Fibroblast of skin of left quadriceps (primary cell): ENCODE measurements at places on chromosomes 5 and 9.

GRCh38 chr9:133946840-133947486 is 45.2 kb downstream of the VAV2 start:
- DNase-seq: no peak

DNA sequence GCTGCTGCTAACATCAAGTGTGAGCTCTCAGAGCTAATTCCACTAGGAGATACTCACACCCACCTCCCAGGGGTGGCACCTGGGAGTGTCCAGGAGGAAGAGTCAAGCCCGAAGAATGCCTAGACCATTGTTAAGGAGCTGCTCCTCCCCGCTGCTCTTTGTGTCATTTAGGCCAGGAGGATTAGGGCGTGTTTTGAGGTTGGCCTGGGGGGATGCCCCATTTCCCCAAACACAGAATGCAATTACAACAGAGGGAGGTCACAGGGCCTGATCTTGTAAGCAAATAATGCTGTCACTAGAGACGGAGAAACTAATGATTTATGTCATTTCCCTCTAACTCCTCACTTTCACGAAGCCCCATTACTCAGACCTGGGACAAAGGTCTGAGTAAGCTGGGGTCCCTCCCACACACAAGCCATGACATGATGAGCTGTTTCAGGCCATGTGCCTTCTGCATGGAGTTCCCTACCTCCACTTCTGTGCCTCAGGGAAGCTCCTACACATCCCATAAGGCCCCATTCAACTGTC is 312.5 kb downstream of the ACTL7B start:
- DNase-seq: no peak

DNA sequence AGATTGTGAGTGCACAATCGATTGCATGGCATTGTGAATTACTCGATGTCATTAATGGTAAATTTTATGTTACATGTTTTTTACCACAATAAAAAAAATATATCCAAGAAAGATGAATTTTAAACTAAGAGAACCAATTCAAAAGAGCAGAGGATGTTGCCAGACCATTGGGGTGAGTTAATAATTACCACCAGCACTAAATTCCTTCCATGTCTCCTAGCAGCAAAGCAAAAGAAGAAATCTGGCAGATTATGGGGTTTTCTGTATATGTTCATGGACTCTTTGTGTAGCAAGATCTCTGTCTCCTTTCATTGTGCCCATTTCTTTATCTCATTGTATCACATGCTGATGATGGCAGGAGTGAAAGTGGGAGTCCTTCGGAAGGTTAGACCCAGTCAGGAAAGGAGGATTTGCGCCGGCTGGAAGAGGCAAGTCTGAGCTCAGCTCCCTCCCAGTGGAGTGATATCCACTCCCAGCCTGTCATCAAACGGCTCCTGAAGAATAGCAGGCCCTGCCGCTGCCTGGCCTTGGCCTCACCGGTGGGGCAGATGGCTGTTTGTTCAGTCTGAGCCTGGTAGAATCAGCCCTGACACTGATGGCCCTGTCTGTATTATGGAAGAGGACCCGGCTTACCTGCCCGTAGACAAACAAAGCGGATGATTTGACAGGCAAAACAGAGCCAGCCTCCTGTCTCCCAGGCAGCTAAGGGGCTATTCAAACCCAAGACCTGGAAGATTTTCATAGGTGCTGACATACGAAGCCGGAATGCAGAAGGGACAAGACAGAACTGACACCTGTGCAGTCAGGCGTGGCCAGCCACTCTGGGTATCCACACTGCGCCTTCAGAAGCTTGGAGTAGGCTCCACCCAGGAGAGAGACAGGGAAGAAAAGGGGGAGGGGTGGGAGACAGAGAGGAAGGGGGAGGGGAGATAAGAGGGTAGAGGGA is 21.9 kb upstream of the FOXE1 start:
- DNase-seq: no peak

GRCh38 chr5:18605186-18605585 is 970.9 kb downstream of the TAF11L14 start:
- no peak for DNase-seq

DNA sequence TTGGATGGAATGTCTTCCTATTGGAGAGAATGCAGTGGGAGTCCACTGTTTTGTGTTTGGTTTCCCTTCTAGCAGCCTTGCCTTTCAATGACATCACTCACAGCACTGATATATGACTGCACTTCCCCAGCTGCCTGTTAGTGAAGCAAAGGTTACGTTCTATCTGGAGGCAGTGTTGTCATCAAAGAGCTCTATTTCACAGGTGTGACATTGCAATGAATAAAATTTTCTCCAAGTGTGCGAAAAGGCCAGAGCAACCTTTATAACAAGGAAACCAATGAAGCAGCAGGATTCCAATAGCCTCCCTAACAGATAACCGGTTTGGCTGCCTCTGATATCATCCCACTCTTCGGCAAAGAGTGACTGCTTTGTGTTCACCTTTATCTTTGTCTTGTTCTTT is 523.5 kb upstream of the ZNF608 start:
- no peak for DNase-seq

DNA sequence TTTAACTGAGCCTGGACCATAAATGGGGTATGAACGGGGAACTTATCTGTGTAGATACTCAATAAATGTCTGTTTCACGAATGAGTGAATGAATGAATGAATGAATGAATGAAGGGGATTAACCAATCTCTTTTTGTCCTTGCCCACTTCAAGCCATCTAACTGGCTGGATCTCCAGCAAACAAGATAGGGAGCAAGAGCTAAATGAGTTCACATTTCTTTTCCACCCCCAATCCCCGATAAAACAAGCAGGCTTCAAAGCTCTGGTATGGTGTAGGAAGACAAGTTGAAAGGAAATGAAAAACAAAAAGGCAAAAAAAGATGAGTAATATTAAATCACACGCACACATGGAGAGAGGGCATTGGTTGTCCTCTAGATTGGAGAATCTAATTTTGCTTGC is 84.0 kb downstream of the CMYA5 start:
- no peak for DNase-seq

GRCh38 chr5:154301726-154302125 is 111.2 kb downstream of the GALNT10 start:
- no peak for DNase-seq

GRCh38 chr9:94757158-94757557 is 30.7 kb downstream of the AOPEP start:
- DNase-seq: peak; percentile 67

DNA sequence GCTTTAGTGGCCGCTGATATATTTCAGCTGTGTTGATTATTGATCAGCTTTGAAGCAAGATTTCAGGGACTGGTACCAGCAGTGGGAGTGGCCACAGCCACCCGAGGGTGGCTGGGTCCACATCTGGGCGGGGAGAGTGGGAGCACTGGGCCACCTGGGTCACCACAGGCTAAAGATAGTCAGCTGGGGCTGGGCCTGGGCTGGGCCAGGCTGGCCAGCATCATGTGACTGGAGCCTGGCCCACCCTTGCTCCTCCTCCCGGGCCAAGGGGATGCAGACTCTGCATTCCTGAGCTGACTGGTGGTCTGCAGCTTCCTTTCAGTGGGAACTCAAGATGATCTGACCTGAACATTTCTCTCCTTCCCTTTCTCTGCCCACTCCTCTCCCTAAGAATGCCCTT is 27.1 kb downstream of the LARP1 start:
- DNase-seq: no peak

DNA sequence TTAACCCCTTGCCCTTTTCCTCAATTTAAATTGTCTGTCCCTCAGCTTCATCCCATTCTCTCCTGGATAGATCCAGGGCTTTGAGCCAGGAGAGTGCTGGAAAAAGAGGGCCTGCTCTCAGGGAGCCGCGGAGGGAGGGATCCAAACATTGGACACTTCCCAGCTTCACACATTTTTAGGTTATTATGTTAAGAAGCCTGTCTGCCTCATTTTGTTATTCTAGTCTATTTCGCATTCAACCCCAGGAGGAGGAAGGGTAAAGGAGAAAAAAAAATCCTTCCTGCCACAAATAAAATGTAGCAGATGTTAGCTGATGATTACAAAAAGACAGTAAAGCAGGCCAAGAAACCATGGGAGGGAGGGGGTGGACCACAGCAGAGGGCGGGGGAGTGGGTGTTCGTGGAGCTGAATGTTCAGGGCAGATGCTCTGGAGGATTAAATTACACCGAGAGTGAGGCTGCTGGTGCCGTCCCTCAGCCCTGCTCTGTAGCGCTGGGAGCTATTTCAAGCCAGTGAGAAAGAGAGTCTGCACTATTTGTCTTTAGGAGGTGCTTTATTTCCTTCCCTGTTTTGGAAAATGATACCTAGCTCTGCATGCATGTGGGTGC is 60.6 kb upstream of the ZFR start:
- peak; percentile 98 for DNase-seq

- no peak for DNase-seq
Measured at GRCh38 chr5:92022415-92023140, 639.5 kb upstream of the ARRDC3 start.

- peak; percentile 32 for DNase-seq
Measured at GRCh38 chr9:107465467-107466451, 23.8 kb downstream of the KLF4 start.

DNA sequence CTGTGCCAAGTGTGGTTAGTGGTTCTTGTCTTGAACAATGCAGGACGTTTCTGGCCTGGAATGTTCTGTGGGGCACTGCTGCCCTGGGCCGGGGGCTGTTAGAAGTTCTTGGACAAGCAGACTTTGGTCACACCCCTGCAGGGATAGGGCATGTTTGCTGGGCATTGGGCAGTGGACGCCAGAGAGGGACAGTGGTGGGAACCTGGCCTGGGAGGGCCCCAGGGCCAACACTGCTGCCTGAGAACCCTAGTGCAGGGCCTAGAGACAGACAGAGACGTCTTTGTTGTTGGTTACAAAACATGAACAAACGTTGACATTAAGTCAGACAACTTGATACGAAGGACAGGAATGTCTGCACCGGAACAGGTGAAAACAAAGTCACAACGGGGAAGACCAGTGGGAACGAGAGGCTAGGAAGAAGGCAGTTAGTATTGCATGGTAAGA is 57.0 kb downstream of the WNK2 start:
- DNase-seq: no peak

DNA sequence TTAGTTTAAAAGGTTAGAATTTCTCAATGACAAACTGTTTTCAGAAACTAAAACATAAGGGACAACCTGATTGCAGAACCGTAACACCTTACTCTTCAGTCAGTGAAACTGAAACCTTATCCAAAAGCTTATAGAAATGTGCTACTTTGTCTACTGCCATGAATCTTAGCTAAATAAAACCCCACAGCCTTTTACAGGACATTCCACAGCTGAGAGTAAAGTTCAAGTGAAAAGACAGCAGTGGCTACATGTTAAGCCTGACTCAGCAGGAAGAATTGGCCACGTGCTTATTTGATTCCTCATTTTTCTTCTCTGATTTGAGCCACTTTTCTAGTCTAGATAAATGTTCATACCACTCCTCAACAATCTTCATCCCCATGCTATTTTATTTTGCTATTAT is 278.7 kb upstream of the ISL1 start:
- no peak for DNase-seq

DNA sequence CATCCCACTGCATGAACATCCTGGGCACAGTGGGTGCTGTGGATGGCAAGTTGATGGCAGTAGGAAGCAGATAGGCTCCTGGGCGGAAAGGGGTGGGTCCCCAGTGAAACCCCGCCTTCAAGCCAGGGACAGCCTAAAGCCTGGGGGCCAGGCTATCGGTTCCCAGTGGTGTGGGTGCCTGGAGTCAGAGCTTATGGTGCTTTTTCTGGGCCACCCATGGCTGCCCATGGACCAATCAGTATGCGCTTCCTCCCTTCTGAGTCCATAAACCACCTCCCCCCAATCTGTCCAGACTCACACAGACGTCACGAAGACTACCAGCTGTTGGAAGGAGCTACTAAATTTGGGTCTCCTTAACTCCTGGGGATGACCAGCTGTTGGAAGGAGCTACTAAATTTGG is 17.5 kb upstream of the ECPAS start:
- DNase-seq: no peak

- no peak for DNase-seq
Measured at GRCh38 chr9:28197653-28198052, 624.4 kb upstream of the C9orf72 start.

DNA sequence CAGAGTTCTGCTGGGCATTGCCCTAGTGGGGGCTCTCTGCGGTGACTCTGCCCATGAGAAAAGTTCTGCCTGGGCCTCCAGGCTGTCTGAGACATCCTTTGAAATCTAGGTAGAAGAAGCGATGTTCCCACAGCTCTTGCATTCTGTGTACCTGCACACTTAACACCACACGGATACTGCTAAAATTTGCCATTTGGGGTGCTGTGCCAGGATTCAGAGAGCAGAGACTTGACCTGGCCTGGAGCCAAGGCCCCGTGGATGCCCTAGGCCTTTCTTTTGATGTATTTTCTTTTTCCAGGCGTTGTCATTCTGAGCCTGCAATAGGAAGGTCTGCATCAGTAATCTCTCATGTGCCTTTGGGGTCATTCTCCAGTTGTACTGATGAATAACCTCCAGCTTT is 89.3 kb upstream of the IL12B start:
- DNase-seq: no peak
